ENCODE measurements at places on chromosomes 16 and 17.

- peak overlapping the region; percentile 91 for H3K4me3 ChIP-seq
- H3K27ac ChIP-seq = peak overlapping the region; percentile 85
- H3K36me3 ChIP-seq = peaks cover 8% of the 10 kb centered on the region
- H3K27me3 ChIP-seq = no peaks in the 10 kb centered on the region
Measured at GRCh38 chr17:75457047-75457654, 716 bp downstream of the TMEM94 start.

DNA sequence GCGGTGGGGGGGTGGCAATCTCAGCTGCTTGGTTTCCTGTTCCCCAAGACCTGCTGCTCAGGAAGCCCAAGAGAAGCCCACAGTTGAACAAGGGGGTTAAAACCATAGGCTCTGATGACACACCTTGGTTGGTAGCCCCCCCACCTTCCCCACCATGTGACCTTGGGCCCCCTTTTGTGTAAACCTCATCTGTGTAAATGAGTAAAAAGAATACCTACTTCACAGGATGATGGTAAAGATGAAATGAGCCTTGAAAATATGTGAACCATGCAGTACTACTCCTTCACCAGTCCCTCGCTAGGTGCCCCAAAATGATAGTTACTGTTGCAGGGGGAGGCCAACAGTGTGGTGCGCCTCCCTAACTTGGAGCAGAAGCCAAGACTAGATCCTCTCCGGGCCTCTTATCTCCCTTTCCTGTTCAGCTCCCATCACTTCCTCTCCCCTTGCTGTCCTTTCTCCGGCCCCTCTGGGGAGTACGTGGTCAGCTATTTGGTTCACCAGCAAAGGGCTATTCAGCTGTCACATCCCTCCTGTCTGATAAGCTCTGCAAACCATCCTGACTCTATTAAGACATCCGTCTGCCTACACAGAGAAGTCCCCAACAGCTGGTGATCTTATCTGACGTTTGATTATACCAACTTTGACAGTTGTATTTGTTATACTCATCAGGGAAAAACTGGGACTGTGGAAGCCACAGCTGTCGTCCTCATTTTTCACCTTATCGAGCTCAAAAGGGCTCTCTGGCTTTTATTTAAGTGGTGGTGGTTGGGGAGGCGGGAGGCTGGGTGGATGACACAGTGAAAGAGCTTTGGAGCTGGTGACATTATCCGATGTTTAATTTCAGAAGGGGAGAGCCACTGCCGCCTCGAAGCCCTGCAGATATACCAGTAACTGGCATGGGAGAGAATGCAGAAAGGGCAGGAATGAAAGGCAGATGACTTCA is 19.9 kb downstream of the DCAKD start:
- H3K27me3 ChIP-seq = no peaks in the 10 kb centered on the region
- no peak overlapping the region for H3K4me3 ChIP-seq
- peak overlapping the region; percentile 32 for H3K27ac ChIP-seq
- peaks cover 9% of the 10 kb centered on the region for H3K4me1 ChIP-seq
- no peak for DNase-seq

DNA sequence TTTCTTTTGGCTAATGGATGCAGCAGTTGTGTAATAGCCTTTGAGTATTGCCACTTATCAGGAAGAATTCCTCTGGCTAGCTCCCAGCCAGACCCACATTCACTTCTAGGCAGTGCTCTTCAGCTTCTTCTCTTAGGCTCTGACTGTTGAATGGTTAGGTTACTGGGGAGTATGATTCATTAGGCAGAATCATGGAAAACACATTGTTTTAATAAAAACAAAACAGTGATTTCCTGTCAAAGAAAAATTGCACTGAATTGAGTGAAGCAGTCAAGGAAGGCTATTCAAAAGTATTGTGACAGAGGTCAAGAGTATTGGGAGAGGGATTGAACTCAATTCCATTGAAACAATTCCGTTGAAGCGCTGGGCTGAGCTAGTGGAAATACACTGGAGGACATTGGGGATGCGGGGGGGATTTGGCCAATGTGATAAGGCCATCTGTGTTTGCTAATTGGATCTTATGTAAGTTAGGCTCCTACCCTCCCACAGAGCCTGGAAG is 68.0 kb downstream of the CNTNAP4 start:
- H3K4me3 ChIP-seq = no peak overlapping the region
- no peaks in the 10 kb centered on the region for H3K36me3 ChIP-seq
- H3K27me3 ChIP-seq = no peaks in the 10 kb centered on the region

GRCh38 chr16:82653550-82654511 is 27.1 kb downstream of the CDH13 start:
- no peaks in the 10 kb centered on the region for H3K27me3 ChIP-seq
- H3K36me3 ChIP-seq = peaks cover 8% of the 10 kb centered on the region
- peak overlapping the region; percentile 59 for H3K4me3 ChIP-seq
- peaks cover 85% of the 10 kb centered on the region for H3K4me1 ChIP-seq
- H3K27ac ChIP-seq = peak overlapping the region; percentile 97

- H3K27ac ChIP-seq = no peak overlapping the region
- DNase-seq = no peak
- H3K27me3 ChIP-seq = no peaks in the 10 kb centered on the region
- H3K4me1 ChIP-seq = peaks cover 17% of the 10 kb centered on the region
Measured at GRCh38 chr16:50593410-50594150, 45.4 kb downstream of the NKD1 start.

GRCh38 chr17:8022360-8023003 is 16.4 kb upstream of the ALOX15B start:
- no peaks in the 10 kb centered on the region for H3K36me3 ChIP-seq
- peaks cover 80% of the 10 kb centered on the region for H3K27me3 ChIP-seq

- H3K4me3 ChIP-seq = no peak overlapping the region
- DNase-seq = no peak
- H3K36me3 ChIP-seq = no peaks in the 10 kb centered on the region
- no peaks in the 10 kb centered on the region for H3K4me1 ChIP-seq
- H3K27ac ChIP-seq = no peak overlapping the region
Measured at GRCh38 chr16:22961206-22961605, 147.2 kb downstream of the HS3ST2 start.

GRCh38 chr17:8685381-8685780 is 54.9 kb upstream of the MYH10 start:
- no peak overlapping the region for H3K27ac ChIP-seq
- H3K36me3 ChIP-seq = no peaks in the 10 kb centered on the region
- H3K27me3 ChIP-seq = peaks cover 33% of the 10 kb centered on the region
- H3K4me1 ChIP-seq = no peaks in the 10 kb centered on the region

GRCh38 chr16:89355007-89355406 is 135.4 kb downstream of the ANKRD11 start:
- no peaks in the 10 kb centered on the region for H3K27me3 ChIP-seq
- H3K4me1 ChIP-seq = peaks cover 82% of the 10 kb centered on the region
- no peak for DNase-seq

DNA sequence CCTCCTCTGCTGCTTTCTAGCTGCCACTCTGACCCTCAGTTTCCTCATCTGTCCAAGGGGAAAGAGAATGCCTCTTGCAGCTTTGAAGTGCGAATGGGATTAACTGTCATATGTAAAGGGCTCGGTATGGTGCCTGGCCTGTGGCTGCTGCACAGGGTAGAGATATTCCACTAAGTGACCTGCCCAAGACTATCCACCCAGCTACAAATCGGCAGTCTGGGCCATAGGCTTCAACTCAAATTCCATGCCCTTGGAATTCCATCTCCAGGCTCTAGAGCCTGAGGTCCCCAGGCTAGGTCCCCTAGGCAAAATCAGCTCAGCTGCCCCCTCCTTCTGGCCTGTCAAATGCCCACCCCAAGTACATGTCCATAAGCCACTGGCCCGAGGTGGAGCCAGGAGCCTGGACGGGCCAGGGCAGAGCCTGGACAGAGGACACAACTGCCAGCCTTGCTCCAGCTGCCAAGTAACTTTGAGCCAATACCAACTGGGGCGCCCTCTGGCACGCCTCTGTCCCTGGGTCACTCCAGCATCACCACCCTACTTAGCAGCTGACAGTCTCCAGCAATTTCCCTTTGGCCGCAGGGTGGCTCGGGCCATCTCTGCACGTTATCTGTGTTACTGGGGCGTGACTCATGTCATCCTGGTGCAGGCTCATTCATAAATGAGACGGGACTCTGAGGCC is 57.2 kb downstream of the SDK2 start:
- no peaks in the 10 kb centered on the region for H3K27me3 ChIP-seq
- no peak for DNase-seq
- H3K4me3 ChIP-seq = no peak overlapping the region

DNA sequence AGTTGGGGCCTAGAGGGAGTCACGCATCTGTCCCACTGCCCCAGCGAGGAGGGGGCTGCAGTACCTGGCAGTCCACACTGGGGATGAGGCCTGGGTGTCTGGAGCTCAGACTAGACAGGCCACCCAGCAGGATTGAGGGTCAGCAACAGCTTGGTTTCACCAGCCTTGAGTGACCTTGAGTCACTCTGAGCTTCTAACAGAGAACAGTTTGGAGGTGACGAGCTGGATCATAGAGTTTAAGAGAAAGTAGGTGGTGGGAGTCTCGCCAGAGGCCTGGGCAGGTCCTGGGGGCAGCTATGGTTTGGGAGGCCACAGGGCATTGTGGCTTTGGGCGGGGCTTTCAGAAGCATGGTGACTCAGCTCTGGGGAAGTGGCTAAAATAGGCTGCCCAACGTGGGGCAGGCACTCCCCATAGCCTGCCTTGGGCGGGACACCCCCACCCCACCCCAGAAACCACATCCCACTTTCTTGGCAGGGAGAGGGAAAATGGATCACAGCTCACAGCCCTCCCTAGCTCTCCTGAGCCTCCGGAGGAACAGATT is 20.5 kb downstream of the CDC42EP4 start:
- no peaks in the 10 kb centered on the region for H3K36me3 ChIP-seq
- H3K27ac ChIP-seq = peak overlapping the region; percentile 45
- H3K4me1 ChIP-seq = peaks cover 13% of the 10 kb centered on the region
- peaks cover 42% of the 10 kb centered on the region for H3K27me3 ChIP-seq
- DNase-seq = no peak
- no peak overlapping the region for H3K4me3 ChIP-seq

DNA sequence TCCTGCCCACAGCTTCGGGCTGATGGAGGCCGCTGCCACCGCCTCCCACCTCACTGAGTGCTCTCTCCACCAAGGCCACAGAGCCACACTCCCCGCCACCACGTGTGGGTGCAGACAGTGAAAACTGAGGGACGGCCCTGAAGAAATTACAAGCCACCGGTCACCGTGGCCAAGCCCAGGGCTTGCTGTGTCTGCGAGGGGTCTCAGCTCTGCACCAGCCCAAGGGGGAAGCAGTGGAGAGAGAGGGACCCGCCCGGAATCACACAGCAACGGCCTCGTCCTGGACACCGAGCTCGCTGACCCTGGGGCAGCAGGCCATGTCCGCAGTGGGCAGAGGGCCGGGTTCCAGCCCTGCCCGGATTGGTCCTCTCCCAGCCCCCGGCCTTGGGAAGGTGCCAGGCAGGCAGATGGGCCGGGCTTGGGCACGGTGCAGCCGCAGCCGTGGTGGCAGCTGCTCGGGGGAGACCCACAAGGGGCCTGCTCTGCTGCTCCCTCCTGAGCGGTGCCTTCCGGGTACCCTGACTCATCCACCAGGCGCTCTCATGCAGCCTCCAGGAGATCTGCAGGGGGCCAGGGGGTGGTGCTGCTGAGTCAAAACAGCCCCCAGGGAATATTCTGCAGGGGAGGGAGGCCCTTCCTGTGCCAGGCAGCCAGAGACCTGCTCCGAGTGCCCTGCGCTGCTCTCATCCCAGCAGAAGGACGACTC is 52.0 kb downstream of the CBFA2T3 start:
- H3K4me3 ChIP-seq = no peak overlapping the region
- DNase-seq = no peak
- H3K27ac ChIP-seq = no peak overlapping the region
- H3K4me1 ChIP-seq = no peaks in the 10 kb centered on the region
- H3K27me3 ChIP-seq = no peaks in the 10 kb centered on the region

Measured in central memory CD8-positive, alpha-beta T cell (primary cell).